ENCODE measurements at places on chromosomes 2 and 18. TPM values are rescaled to one million over a fixed set of nuclear protein-coding genes. Genes with fewer than 3 reads are reported as not detected.

Gene SERPINB10
- not detected for total RNA-seq

Gene MYO3B
- not detected for total RNA-seq

Gene SETBP1
- total RNA-seq, result 2.7 TPM

Gene MAP3K20
- total RNA-seq, result 12.2 TPM

Gene MDH1B
- total RNA-seq, result not detected

Gene OTOS
- total RNA-seq, result not detected

Gene IL36B
- not detected for total RNA-seq
